ENCODE measurements at places on chromosomes 3 and 15.

DNA sequence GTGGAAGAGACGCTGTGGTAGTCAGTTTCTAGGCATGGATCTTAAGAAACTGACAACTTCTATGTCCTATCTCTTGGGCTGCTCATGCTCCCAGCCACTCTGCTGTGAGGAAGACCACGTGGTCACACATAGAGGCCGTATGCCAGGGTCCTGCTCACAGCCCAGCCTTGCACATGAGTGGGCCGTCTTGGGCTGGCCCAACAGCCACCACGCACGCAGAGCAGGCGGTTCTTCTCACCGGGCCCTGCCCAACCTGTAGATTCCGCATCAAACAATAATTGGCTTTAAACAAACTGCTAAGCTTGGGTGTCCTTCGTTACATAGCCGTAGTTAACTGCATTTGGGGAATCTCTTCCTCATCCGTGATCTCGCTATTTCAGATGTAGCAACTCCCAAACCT lies 26.0 kb downstream of the SLC41A3 start:
- no peak for DNase-seq

DNA sequence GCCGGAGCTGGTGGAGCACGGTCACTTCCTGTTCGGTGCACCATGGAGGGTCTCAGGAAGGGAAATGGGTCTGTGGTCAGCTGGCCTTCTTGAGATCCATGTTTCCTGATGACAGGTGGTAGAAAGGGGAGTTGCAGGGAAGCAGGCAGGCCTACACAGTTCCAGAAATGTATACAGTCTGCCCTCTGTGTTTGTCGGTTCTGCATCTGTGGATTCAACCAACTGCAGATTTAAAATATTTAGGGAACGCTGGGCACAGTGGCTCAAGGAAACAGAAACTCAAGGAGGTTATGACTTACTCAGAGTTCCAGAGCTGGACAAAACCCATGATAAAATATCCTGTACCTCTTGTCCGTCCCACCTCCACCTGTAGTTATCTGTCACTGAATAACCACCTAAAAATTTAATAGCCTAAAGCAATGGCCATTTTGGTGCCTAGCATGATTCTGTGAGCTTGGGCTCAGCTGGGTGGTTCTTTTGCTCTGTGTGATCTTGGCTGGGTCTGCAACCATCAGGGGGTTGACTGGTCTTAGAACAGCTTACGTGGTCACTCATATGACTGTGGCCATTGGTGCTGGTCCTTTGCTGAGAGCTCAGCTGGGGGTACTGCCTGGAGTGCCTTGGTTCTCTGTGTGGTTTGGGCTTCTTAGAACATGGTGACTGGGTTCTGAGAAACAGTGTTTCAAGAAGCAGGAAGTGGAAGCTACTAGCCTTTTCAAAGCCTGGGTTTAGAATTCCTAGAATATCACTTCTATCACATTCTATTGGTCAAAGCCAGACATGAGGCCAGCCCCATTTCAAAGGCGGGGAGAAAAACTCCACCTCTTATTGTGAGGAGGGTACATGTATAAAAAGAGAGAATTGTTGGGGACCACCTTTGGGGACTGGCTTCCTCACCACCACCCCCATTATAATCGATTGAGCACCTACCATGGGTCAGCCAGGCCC lies 239.7 kb upstream of the BHLHE40 start:
- no peak for DNase-seq

DNA sequence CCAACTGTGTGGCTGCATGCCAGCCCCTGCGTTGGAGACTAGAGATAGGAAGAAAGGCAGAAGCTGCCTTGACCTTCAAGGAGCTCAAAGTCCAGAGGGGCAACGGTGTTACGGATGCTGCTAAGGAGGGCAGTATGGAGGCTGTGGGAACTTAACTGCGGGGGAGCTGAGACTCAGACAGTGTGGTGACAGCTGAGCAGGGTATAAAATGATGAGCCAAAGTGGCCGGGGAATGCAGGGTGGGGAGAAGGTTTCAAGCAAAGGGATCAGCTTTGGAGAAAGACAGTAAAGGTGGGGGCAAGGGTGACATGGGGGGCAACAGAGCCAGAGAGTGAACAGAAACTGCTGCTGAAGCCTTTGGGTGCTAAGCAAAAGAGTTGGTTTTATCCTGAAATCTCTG lies 6.2 kb upstream of the CYP1A2 start:
- DNase-seq, result no peak

DNA sequence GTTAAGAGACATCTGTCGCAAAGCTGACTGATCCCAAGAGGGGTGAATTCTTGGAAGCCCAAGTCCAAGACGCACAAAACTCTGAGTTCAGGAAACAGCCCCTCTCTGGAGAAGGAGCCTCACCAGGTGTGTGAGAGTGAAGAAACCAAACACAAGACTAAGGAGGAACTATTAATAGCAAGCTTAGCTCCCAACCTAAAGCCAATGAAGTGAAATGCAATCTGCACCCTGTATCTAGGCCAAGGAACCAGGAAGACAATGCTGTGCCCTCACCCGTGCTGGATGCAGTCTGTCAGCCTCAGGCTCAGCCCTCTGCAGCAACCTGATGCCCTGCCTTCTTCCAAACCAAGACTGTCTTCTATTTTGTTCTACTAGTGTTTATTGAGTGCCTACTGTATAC lies 22.5 kb upstream of the THBS1 start:
- DNase-seq, result no peak

Data from left hindlimb (tissue), 1 donor.